ENCODE measurements at places on chromosomes 2 and 18.

- no peak for DNase-seq
Measured at GRCh38 chr2:40668425-40668824, 216.5 kb upstream of the SLC8A1 start.

DNA sequence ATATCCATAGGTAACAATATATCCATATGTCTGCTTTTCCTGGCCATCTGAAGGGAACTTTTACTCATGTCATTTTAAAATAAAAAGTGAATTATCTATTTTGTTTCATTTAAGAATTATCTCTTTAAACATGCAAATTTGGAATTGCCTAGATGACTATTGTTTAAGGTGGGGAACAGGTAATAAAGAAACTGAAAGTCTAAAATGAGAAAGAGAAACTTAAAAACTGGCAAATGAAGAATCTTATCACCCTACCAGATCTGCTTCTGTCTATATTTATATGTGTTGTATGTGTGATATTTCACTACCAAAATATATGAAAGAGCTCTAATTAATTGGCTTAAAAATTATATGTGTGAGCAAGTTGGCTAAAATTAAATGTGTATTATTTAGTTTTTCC lies 243.2 kb upstream of the KCNH7 start:
- DNase-seq = no peak

GRCh38 chr2:5915881-5916310 lies 223.7 kb downstream of the SOX11 start:
- DNase-seq = peak; percentile 65

DNA sequence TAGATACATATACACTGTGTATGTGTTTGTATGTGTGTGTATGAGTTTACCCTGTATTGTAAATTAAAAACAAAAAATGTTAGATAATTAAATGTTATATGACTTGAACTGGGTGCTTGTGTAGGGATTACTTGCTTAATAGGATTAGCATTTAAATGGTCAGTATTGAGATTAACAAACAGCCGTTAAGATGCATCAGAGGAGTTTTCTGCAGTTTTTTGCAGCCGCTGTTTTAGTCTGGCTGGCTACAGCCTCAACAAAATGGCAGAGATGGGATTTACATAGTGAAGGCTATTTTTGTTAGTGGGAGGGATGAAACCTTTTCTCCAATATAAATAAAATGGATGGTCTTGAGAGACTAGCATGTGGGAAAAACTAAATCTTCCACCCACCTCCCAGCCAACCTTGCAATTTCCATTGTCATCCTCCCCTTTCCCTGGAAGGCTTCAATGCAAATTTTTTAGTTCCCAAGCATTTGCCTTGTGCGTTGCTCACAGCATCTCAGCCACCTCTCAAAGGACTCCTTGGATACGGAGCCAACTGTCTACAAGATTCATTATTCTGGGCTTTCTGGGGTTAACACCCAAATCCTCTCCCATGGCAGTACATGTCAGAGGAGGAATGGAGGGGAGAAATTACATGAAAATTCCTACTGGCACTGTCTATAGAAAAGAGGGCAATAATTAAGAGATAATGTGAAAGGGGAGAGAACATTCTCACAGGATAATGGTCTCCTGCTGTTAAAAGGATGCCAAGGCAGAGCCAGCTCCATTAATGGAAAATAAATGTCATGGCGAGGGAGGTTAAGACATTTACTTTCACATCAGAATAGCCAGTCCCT lies 351.9 kb downstream of the CDH2 start:
- no peak for DNase-seq

- DNase-seq = no peak
Measured at GRCh38 chr2:106931717-106932335, 45.9 kb upstream of the ST6GAL2 start.

DNA sequence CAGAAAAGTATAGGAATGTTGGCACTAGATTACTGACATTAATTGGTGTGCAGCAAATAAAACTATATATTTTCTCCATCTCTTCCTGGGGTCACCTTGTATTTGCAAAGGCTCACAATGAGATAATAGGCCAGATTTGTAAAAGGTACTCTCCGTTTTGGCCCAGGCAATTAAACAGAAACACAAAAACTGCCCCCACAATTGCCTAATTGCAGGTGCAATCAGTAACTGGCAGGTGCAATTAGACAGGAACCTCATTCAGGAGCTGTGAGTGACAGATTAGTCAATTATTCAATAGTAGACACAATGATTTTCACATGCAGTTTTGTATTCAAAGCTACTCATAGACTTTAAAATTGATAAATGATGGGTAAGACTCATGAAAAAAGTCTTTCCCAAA lies 451.4 kb upstream of the ID2 start:
- DNase-seq = peak; percentile 70

- DNase-seq = no peak
Measured at GRCh38 chr2:230423851-230424458, 8.0 kb downstream of the SP100 start.

GRCh38 chr2:129483366-129483765 lies 496.1 kb upstream of the RAB6C start:
- no peak for DNase-seq

- no peak for DNase-seq
Measured at GRCh38 chr2:28128281-28128950, 237.9 kb downstream of the BABAM2 start.

DNA sequence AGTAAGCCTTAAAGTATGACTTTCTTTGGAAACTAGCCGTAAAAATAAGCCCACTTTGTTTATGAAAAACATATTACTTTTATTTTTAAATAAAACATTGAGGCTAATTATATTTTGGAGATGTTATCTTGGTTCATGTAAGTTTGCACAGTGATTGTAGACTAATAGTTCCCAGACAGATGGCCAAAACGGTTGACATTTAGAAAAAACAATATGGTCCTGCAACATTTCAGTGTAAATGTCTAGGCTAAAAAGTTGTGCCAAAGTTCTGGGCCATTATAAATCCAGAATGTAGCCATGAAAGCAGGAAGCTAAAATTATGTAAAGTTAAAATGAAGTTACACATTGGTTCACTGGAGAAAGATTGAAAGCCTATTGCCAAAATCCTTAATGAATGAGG lies 43.6 kb downstream of the SLC5A7 start:
- no peak for DNase-seq

DNA sequence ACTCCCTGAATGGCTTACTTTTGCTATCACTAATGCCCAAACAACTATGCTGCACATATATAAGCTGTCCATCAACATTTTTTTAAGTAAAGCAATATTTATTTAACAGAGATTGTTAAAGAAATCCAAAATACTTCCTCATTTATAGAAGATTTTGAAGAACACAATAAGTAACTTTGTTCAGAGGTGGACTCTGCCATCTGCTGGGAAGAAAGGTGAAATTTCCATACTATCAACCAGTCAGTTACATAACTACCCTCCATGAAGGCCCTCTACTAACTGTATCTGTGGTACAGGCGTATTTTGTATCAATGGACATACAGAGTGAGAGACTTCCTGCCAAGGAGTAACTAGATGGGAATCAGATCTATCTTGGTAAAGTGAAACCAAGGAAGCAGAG lies 106.0 kb downstream of the DTNB start:
- DNase-seq = peak; percentile 6

- DNase-seq = no peak
Measured at GRCh38 chr2:132877923-132878322, 207.9 kb upstream of the LYPD1 start.

Measured in NCI-H1417 (cell line).